ENCODE measurements at places on chromosomes 12 and 14.

DNA sequence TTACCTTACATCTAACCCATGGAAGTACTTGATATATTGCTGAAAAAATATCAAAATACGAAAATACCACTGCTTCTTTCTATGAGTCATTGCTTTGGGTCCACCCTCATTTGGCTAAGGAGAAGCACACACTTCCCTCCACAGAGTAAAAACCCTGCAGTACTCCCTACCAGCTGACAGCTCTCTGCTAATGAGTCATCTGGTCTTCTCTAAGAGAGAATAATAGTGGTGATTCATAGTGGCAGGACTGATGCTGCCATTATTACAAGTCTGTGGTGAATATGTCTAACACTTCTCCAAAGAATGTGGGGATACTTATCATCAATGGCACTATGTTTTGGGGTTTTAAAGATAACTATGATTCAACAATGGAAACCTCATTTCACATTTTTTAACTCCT is 90.7 kb downstream of the PPFIA2 start:
- no peak overlapping the region for H3K27ac ChIP-seq
- H3K4me1 ChIP-seq, result no peaks in the 10 kb centered on the region
- DNase-seq, result no peak

GRCh38 chr12:1552171-1552570 is 42.2 kb downstream of the FBXL14 start:
- H3K4me1 ChIP-seq, result no peaks in the 10 kb centered on the region
- no peak for DNase-seq
- no peaks in the 10 kb centered on the region for H3K27me3 ChIP-seq
- no peak overlapping the region for H3K27ac ChIP-seq
- H3K4me3 ChIP-seq, result no peak overlapping the region

DNA sequence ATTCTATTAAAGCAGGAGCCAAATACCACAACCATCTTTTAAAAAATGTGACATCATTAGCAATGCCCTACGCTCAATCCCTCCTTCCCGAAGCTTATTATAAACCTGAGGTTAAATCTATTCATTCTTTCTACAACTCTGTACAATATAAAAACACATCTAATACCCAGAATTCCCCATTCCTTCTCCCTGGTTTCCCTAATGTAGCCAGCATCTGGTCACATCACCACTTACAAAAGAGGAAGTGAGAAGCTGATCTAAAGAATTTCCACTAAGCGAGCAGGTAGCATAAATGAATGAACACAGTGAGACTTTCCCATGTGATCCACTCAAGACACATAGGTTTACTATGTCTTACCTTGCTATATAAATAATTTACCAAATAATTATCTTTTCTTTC is 90.4 kb downstream of the LRP6 start:
- H3K36me3 ChIP-seq, result no peaks in the 10 kb centered on the region
- no peaks in the 10 kb centered on the region for H3K27me3 ChIP-seq
- no peak for DNase-seq
- peaks cover 7% of the 10 kb centered on the region for H3K4me1 ChIP-seq

DNA sequence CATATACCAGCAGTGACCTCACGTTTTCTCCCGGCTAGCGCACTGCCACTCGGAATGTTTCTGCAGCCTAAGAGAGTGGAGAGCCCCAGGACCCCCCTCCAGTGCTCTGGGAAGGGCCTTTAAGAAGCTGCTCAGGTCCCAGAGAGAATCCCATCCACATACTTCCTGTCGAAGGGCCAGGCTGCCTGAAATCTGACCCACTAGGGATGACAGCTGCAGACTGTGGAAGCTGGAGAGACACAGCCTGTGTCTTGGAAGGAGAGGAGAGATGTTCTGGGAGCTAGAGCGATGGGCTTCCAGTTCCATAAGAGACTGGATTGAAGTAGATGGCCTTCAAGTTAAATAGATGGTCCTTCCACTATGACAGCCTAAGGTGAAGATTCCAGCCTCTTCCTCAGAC is 54.4 kb downstream of the IQSEC3 start:
- DNase-seq, result no peak
- H3K27me3 ChIP-seq, result no peaks in the 10 kb centered on the region

- peaks cover 5% of the 10 kb centered on the region for H3K4me1 ChIP-seq
- no peak for DNase-seq
- no peak overlapping the region for H3K4me3 ChIP-seq
- no peak overlapping the region for H3K27ac ChIP-seq
- no peaks in the 10 kb centered on the region for H3K27me3 ChIP-seq
Measured at GRCh38 chr14:99267381-99267780, 4.6 kb downstream of the BCL11B start.
